ENCODE measurements at places on chromosomes 7 and 10. TPM values are rescaled to one million over a fixed set of nuclear protein-coding genes. Genes with fewer than 3 reads are reported as not detected.

- H3K27ac ChIP-seq = no peak overlapping the region
- H3K36me3 ChIP-seq = no peaks in the 10 kb centered on the region
- H3K27me3 ChIP-seq = no peaks in the 10 kb centered on the region
- H3K4me3 ChIP-seq = no peak overlapping the region
Measured at GRCh38 chr7:111173990-111174389, 83.1 kb downstream of the LRRN3 start.

- H3K4me3 ChIP-seq = no peak overlapping the region
- H3K36me3 ChIP-seq = peaks cover 11% of the 10 kb centered on the region
- peak overlapping the region; percentile 91 for H3K27ac ChIP-seq
- H3K4me1 ChIP-seq = peaks cover 18% of the 10 kb centered on the region
- H3K27me3 ChIP-seq = no peaks in the 10 kb centered on the region
- peak; percentile 87 for DNase-seq
Measured at GRCh38 chr7:84219310-84219709, 24.7 kb upstream of the SEMA3A start.

GRCh38 chr10:12724807-12725579 is 276.5 kb downstream of the CCDC3 start:
- H3K4me1 ChIP-seq = peaks cover 12% of the 10 kb centered on the region
- H3K27ac ChIP-seq = no peak overlapping the region
- no peak overlapping the region for H3K4me3 ChIP-seq
- no peaks in the 10 kb centered on the region for H3K36me3 ChIP-seq

DNA sequence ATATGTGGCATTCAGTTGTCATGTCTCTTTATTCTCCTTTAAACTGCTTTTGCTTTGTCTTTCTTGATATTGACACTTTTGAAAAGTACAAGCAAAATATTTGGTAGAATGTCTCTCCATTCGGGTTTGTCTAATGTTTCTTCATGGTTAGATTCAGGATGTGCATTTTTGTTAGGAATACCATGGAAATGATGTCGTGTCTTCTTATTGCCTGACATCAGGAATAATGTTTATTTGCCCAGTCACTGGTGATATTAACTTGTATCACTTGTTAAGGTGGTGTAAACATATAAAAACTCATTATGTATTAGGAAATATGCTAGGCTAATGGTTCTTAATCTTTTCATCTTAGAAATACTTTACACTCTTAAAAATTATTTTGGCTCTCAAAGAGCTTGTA is 43.4 kb downstream of the CDK1 start:
- H3K4me3 ChIP-seq = no peak overlapping the region
- H3K4me1 ChIP-seq = peaks cover 6% of the 10 kb centered on the region
- H3K36me3 ChIP-seq = no peaks in the 10 kb centered on the region
- H3K27ac ChIP-seq = no peak overlapping the region

DNA sequence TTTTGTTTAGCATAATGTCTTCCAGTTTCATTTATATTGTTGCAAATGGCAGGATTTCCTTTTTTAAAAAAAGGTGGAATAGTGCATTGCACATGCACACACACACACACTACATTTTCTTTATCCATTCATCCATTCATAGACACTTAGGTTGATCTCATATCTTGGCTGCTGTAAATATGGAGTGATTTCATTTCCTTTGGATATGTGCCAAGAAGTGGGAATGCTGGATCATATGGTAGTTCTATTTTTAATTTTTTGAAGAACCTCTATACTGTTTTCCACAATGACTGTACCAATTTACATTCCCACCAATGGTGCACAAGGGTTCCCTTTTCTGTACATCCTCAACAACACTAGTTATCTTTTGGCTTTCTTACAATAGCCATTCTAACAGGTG is 68.9 kb downstream of the EBLN1 start:
- H3K4me1 ChIP-seq = no peaks in the 10 kb centered on the region
- no peak overlapping the region for H3K27ac ChIP-seq
- H3K4me3 ChIP-seq = no peak overlapping the region

DNA sequence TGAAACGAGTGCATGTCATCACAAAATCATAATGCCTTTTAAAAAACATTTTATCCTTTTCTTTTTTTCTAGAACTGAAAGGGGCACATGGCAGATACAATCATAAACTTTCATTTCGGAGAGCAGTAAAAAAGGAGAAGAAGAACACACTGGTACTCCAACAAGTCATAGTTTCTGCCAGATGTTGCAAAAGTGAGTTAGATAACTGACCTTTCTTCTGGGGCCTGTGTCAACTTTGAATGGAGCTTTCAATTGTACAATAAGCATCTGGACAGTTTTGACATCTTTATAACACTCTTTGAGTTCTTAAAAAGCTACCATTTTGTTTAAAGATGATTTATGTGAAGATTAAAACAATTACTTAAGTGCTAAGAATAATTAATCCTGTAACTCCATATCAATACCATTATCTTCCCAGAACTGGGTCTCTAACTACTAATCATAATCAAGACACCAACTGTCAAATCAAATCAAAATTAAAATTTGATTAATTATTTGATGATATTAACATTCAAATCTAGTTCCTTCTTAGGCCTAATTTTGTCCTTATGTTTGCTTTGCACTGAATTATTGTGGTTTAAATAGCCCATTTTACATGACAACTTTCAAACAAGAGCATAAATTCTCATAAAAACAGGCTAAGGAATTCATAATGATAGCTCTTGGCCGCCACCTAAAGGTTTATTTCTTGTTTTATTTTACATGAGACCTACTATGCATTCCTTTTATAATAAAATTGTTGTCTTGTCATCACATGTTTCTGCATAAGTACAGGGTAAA is 19.5 kb upstream of the ITGB8 start:
- H3K27ac ChIP-seq = no peak overlapping the region
- peak; percentile 81 for DNase-seq
- no peak overlapping the region for H3K4me3 ChIP-seq
- no peaks in the 10 kb centered on the region for H3K4me1 ChIP-seq
- no peaks in the 10 kb centered on the region for H3K36me3 ChIP-seq

DNA sequence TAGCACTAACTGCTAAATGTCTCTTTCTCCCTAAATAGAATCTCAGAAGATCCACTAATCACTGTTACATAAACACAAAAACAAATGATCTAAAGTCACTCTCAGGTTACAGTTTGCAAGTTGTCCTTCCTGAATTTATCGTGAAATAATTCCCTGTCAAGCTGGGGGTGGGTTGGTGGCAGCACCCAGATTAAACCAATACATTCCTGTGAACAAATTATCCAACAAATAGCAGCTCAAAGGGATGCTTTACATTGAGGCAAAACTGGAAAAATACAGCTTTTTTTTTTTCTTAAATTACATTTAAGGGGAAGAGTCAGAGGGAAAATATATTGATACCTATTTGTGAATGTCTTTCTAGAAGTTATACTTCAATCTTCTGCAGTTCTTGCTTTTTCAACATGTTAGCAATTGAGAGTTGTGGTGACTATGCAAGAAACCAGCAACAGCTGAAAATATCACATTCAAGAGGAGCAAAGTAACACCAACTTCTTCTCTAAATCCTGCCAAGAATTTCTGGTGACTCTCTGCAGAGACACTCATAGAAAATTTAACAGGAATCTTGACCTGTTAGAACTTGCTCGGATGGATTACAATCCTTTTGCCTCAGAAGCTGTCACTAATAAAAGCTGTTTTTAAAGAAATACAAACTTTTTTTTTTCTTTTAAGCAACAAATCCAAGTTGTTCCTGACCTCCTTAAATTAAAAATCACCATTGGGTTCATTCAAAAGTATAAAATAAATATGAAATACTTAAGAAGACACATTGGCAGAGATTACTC is 18.9 kb downstream of the LMOD2 start:
- no peak for DNase-seq
- no peaks in the 10 kb centered on the region for H3K27me3 ChIP-seq
- no peak overlapping the region for H3K27ac ChIP-seq
- no peaks in the 10 kb centered on the region for H3K4me1 ChIP-seq
- no peak overlapping the region for H3K4me3 ChIP-seq

DNA sequence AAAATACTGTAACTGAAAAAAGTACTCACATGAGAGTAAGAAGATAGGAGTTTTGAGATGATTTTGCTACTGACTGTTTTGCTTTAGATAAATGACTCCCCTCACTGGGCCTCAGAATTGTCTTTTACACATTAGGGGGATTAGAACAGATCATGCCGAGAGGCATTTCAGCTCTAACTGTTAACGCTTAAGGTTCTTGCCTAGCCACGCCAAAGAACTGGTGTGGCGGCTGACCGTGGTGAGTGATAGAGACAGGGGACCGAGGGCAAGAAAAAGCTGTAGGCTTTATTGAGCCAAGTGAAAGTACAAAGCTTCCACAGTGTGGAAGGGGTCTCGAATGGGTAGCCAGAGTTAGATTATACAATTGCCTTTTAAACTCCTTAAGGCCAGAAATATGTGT is 368.5 kb upstream of the MYO3A start:
- no peaks in the 10 kb centered on the region for H3K36me3 ChIP-seq
- DNase-seq = no peak
- no peaks in the 10 kb centered on the region for H3K4me1 ChIP-seq
- H3K27me3 ChIP-seq = peaks cover 15% of the 10 kb centered on the region

DNA sequence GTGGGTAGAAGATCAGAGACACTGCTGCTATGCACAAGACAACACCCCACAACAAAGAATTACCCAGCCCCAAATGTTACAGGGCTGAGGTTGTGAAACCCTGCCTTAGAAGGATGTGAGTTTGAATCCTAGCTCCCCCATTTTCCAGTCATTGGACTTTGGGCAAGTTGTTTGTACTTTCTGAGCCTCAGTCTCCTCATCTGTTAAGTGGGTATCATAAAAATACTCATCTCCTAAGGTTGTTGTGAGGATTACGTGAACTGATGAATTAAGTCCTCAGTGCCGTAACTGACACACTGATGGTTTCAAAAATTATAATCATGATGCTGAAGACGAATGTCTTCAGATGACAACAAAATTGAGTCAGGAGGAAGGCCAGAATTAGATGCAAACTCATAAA is 30.3 kb downstream of the RHOBTB1 start:
- H3K27me3 ChIP-seq = no peaks in the 10 kb centered on the region
- DNase-seq = no peak
- H3K36me3 ChIP-seq = no peaks in the 10 kb centered on the region
- H3K27ac ChIP-seq = no peak overlapping the region

GRCh38 chr10:71878327-71879034 is 27.4 kb upstream of the PSAP start:
- H3K4me1 ChIP-seq = no peaks in the 10 kb centered on the region
- DNase-seq = no peak
- no peaks in the 10 kb centered on the region for H3K27me3 ChIP-seq
- H3K27ac ChIP-seq = no peak overlapping the region
- H3K4me3 ChIP-seq = no peak overlapping the region

DNA sequence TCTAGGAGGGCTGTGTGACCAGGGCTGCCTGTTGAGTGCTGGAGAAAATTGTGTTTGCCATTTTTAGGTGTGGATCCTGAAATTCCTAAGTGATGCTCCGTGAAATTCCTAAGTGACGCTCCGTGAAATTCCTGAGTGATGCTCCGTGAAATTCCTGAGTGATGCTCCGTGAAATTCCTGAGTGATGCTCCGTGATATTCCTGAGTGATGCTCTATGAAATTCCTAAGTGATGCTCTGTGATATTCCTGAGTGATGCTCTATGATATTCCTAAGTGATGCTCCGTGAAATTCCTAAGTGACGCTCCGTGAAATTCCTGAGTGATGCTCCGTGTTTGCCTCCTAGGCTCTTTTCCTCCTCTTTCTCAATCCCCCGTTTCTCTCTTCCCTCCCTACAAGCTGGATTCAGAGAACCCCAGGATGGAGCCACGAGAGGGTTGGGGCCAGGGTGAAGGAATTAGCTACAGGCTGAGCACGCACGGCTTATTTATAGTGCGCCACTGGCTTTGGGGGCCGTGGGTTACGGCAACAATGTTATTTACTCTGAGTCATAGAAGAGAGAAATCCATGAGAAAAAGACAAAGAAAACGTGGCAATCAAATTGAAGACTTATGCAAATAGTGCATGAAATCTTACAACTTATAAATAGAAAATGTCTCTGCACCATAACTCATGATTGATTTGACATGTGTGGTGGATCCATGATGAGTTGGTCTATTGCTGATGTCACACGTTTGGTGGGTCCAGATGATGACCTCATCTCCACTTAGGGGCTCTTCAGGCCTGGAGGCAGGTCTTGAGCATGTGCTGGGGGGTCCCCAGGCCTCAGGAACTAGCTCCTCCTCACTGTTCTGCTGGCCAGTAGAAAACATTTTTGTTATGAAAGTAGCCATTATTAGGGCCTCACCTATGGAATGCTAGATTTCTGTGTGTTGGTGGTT is 224.6 kb downstream of the WDR37 start:
- H3K36me3 ChIP-seq = no peaks in the 10 kb centered on the region
- no peak for DNase-seq
- H3K27me3 ChIP-seq = no peaks in the 10 kb centered on the region
- no peak overlapping the region for H3K27ac ChIP-seq

- no peak overlapping the region for H3K4me3 ChIP-seq
- DNase-seq = no peak
- H3K27ac ChIP-seq = no peak overlapping the region
Measured at GRCh38 chr7:158386866-158387545, 200.6 kb downstream of the PTPRN2 start.

DNA sequence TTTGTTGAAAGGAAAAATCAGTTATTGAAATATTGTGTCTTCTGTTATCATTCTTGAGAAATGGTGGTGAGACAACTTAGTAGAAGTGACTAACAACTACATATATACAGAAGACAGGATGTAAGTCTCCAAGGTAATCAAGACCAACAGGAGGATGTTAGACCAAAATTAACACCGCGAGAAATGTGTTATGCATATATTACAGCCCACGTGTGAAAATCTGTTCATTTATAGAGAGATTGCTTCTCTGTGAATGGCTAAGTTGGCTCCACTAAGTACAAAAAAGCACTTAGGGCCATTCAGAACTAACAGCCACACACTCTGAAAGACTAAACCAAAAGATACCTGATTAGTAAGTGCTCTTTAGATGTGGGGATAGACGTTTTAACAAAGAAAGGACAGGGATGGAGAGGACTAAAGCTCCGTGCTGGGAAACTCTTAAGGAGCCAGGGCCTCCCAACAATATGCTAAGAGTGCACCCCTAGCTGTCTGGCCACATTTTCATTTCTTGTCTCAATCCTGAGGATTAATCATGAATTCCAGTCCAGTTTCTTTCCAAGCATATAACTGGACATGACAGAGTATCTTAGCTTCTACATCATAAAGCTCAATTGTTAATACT is 26.5 kb downstream of the HDAC9 start:
- H3K27ac ChIP-seq = no peak overlapping the region
- no peaks in the 10 kb centered on the region for H3K36me3 ChIP-seq
- H3K4me3 ChIP-seq = no peak overlapping the region
- no peaks in the 10 kb centered on the region for H3K27me3 ChIP-seq
- no peak for DNase-seq

DNA sequence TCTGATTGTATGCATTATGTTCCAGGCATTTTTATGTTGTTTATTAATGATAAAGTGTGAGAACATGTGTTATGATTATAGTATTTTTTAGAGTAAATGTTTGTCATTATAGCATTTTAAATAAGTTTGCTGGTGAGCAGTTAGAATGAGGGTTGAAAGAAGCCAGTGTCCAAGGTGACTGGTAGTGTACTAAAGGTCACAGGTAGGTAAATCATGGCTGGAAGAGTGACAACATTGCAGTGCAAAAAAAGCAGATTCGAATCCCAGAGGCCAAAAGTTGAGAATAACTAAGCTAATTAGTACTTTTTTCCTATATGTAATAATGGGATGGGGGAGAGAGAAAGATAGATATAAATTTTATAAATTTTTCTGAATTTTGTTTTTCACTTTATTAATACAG is 44.0 kb downstream of the RSBN1L start:
- DNase-seq = no peak
- no peak overlapping the region for H3K4me3 ChIP-seq
- H3K4me1 ChIP-seq = peaks cover 12% of the 10 kb centered on the region
- no peaks in the 10 kb centered on the region for H3K36me3 ChIP-seq
- H3K27ac ChIP-seq = no peak overlapping the region
- H3K27me3 ChIP-seq = no peaks in the 10 kb centered on the region

LOXL4 gene
- total RNA-seq = 7.8 TPM

CEP55 gene
- 62.6 TPM for total RNA-seq

ANKMY2 gene
- total RNA-seq = 7.7 TPM

RASA4B gene
- 10.2 TPM for total RNA-seq

All from PC-3 (cell line).